Activated T-helper 2 cell treated with anti-CD3 and anti-CD28 coated beads, Interferon-gamma antibody, Interleukin-2, Interleukin-4, amounts not matched to agents 10 μg/mL and 5 μg/mL and 100 μg/mL, durations not matched to agents 14 hours and 24 hours and 36 hours (primary cell): ENCODE measurements at places on chromosomes 6 and 20. TPM values are rescaled to one million over a fixed set of nuclear protein-coding genes. Genes with fewer than 3 reads are reported as not detected.

DNA sequence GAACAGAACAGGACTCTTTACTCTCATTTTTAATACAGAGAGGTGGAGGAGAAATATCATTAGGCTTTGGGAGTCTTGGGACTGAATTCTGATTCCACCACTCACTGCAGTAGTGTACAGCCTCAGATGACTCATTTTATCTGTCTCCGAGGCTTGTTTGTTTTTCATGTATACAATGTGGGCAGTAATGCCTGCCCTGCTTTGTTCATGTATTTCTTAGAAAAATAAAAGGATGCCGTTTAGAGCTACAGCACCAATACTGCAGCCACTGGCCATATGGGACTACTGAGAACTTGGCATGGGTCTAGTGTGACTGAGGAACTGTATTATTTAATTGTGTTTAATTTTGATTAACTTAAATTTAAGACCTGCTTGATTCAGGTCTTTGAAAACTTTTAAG, 41.2 kb upstream of the JAG1 start:
- H3K27me3 ChIP-seq = peaks cover 1% of the 10 kb centered on the region
- no peak overlapping the region for H3K4me3 ChIP-seq
- DNase-seq = no peak
- H3K27ac ChIP-seq = no peak overlapping the region
- no peaks in the 10 kb centered on the region for H3K4me1 ChIP-seq
- H3K36me3 ChIP-seq = no peaks in the 10 kb centered on the region

GRCh38 chr6:27553123-27553904, 80.4 kb upstream of the ZNF184 start:
- H3K27me3 ChIP-seq = peaks cover 68% of the 10 kb centered on the region
- peaks cover 2% of the 10 kb centered on the region for H3K36me3 ChIP-seq
- H3K4me1 ChIP-seq = peaks cover 16% of the 10 kb centered on the region
- H3K4me3 ChIP-seq = peak overlapping the region; percentile 60

DNA sequence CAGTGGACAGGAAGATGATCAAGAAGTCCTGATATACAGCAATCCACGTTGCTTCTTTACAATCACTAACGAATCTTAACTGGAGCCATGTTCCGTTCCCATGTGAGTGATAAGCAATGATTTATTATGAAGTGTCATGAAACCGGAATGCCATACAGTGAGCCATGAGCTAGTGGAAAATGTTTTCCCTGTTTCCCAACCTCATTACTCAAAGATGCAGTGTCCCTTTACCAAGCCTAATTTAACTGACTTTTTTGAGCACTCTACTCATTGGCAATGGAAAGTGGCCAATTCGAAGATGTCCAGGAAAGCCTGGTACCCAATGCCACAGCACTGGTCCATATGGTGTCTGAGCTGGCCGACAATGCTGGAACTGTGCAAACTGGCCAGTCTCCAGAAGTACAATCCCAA, 148.3 kb downstream of the ZNF217 start:
- DNase-seq = no peak
- H3K36me3 ChIP-seq = peaks cover 14% of the 10 kb centered on the region
- no peak overlapping the region for H3K4me3 ChIP-seq
- H3K4me1 ChIP-seq = peaks cover 3% of the 10 kb centered on the region
- H3K27ac ChIP-seq = no peak overlapping the region

GRCh38 chr6:163151212-163151611, 263.3 kb upstream of the QKI start:
- H3K4me1 ChIP-seq = no peaks in the 10 kb centered on the region
- H3K36me3 ChIP-seq = no peaks in the 10 kb centered on the region
- no peak for DNase-seq
- no peak overlapping the region for H3K4me3 ChIP-seq
- no peak overlapping the region for H3K27ac ChIP-seq

DNA sequence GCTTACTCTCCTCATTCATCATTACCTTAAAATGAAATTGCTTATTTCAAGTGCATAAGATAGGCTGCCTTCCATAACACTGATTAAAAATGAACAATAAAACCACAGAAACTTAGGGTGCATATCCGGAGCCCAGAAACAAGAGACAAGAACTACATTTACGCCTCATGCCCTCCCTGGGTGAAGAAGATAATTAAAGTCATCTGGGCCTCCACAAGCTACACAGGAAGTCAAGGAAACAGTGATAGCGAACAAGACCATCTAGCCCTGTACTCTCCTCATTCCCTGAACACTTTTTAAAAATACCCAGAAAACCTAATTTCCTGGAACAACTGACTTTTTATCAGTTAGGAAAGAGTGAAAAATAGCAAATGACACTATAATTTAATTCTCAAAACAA, 6.3 kb downstream of the SOD2 start:
- H3K27ac ChIP-seq = peak overlapping the region; percentile 48
- H3K4me1 ChIP-seq = peaks cover 33% of the 10 kb centered on the region
- peak overlapping the region; percentile 14 for H3K4me3 ChIP-seq
- peaks cover 61% of the 10 kb centered on the region for H3K36me3 ChIP-seq
- no peak for DNase-seq
- H3K27me3 ChIP-seq = no peaks in the 10 kb centered on the region

GRCh38 chr6:155186052-155186658, 77.7 kb upstream of the CLDN20 start:
- DNase-seq = peak; percentile 24
- H3K36me3 ChIP-seq = peaks cover 62% of the 10 kb centered on the region
- H3K27me3 ChIP-seq = no peaks in the 10 kb centered on the region
- peaks cover 64% of the 10 kb centered on the region for H3K4me1 ChIP-seq

- peaks cover 2% of the 10 kb centered on the region for H3K4me1 ChIP-seq
- no peaks in the 10 kb centered on the region for H3K36me3 ChIP-seq
- H3K27ac ChIP-seq = no peak overlapping the region
- peaks cover 8% of the 10 kb centered on the region for H3K27me3 ChIP-seq
Observed at GRCh38 chr20:51342510-51343236, 199.8 kb downstream of the NFATC2 start.

- H3K4me1 ChIP-seq = peaks cover 24% of the 10 kb centered on the region
- peaks cover 12% of the 10 kb centered on the region for H3K36me3 ChIP-seq
- peaks cover 3% of the 10 kb centered on the region for H3K27me3 ChIP-seq
- no peak for DNase-seq
Observed at GRCh38 chr20:1263853-1264252, 2.2 kb upstream of the SNPH start.

GRCh38 chr20:31452575-31452974, 12.1 kb downstream of the DEFB123 start:
- no peak overlapping the region for H3K27ac ChIP-seq
- H3K27me3 ChIP-seq = no peaks in the 10 kb centered on the region
- DNase-seq = no peak
- H3K36me3 ChIP-seq = no peaks in the 10 kb centered on the region
- H3K4me1 ChIP-seq = no peaks in the 10 kb centered on the region

- H3K27ac ChIP-seq = no peak overlapping the region
- H3K4me3 ChIP-seq = no peak overlapping the region
- H3K4me1 ChIP-seq = peaks cover 2% of the 10 kb centered on the region
- DNase-seq = no peak
- H3K27me3 ChIP-seq = peaks cover 2% of the 10 kb centered on the region
Observed at GRCh38 chr6:159254186-159254585, 85.0 kb downstream of the FNDC1 start.

DNA sequence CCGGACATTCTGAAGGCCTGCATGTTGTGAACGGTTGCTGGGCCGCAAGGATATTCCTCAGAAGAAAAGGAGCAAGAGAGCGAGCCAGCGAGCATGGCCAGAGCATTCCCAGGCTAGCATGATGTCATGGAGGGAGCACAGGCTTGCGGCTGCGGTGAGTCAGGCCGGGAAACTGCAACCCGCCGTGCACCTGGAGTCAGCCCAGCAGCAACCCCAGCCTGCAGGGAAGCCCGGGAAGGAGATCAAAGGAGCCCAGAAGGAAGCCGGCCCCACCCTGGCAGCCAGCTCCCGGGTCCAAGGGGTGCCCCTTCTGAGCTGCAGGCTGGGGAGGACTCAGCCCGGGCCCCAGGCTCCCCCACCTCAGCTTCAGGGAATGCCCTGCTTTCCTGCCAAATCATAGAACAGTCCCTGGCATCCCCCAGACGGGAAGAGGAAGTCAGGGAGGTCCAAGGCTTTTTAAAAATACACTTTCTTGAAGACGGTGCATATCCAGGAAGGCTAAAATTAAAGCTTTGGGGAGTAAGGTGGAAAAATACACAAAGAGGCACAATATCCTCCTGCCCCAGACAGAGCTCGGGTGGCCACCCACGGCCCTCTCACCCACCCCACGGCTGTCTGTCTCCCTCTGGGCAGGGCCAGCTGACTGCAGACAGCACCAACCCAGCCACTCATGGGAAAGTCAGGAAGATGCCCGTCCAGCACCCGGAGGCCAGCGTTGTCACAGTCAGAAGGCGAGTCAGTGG, 53.7 kb downstream of the BMP7 start:
- peaks cover 1% of the 10 kb centered on the region for H3K4me1 ChIP-seq
- DNase-seq = no peak
- no peaks in the 10 kb centered on the region for H3K36me3 ChIP-seq
- H3K27me3 ChIP-seq = peaks cover 4% of the 10 kb centered on the region
- H3K4me3 ChIP-seq = no peak overlapping the region
- H3K27ac ChIP-seq = no peak overlapping the region

DNA sequence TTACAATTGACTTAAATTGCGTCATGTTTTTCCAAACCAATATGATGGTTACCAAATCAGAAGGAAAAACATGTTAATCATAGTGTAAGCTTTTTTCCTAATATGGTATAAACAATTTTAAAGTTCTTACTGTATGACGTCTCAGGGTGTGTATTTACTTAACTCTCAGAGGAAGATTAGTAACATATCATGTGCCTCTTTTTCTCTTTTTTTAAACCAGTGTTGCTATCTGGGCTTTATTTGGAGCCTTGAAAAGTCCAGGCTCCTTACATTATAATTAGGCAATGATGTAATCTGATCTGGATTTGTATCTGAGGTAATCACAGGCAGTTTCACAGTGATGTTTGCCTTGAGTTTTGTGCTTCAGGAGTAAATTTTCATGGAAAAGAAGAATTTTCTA, 20.4 kb upstream of the RAB23 start:
- no peaks in the 10 kb centered on the region for H3K4me1 ChIP-seq
- no peaks in the 10 kb centered on the region for H3K36me3 ChIP-seq
- no peak overlapping the region for H3K4me3 ChIP-seq
- DNase-seq = no peak
- no peak overlapping the region for H3K27ac ChIP-seq

GRCh38 chr20:53402233-53403005, 191.2 kb downstream of the ZNF217 start:
- no peaks in the 10 kb centered on the region for H3K27me3 ChIP-seq
- no peak overlapping the region for H3K27ac ChIP-seq
- no peak overlapping the region for H3K4me3 ChIP-seq

- H3K4me1 ChIP-seq = peaks cover 8% of the 10 kb centered on the region
- DNase-seq = no peak
- H3K27me3 ChIP-seq = peaks cover 37% of the 10 kb centered on the region
- no peaks in the 10 kb centered on the region for H3K36me3 ChIP-seq
Observed at GRCh38 chr6:43396408-43397149, 27.1 kb upstream of the ZNF318 start.

DNA sequence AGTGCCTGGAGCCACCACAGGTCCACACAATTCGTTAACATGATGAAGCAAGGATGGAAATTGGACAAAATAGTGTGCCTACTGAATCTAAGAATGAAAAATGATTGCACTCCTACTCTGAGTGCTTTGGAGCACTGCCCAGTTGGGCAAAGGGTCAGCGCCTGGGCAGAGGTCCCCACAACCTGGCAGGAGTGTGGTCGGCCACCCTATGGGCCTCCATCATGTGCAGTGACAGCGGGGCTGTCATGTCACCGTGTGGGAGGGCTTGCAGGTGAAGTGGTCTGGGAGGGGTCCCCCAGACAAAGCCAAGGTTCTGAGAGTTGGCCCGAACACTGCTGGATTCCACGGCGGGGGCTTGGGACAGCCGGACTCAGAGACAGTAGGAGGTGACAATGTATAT, 36.2 kb upstream of the CD93 start:
- no peak for DNase-seq
- peaks cover 6% of the 10 kb centered on the region for H3K4me1 ChIP-seq
- no peak overlapping the region for H3K4me3 ChIP-seq

DNA sequence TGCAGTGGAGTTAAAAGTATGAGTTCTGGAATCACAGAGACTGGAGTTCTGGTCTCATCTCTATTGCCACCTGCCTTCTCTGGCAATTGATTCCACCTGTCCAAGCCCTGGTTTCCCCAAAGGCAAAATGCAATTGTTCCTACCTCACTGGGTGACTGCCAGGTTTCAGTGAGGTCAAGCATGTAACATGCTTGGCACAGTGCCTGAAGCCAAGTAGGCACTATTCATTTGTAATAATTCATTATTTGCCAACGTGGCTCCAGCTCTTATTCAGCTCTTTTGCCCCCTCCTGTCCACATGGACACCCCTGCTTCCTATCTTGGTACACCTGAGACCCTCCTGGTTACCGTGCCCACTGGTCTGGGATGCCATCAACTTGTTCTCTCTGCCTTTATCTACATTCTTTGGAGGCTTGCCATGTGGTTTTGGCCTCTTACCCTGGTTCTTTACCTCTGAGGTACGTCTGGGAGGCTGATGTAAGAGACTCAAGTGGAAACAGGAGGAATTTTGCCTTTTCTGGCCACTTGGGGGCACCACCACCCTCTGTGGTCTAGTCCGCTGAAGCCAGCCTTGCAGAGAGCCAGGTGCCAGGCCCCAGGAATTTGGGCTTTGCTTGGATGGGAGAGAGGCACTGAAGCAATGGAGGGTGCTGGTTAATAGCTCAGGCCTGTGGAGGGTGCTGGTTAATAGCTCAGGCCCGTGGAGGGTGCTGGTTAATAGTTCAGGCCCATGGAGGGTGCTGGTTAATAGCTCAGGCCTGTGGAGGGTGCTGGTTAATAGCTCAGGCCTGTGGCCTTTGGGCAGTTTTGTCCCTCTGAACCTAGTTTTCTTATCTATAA, 1.7 kb downstream of the KCNK15 start:
- peak; percentile 32 for DNase-seq
- H3K27me3 ChIP-seq = peaks cover 30% of the 10 kb centered on the region
- no peak overlapping the region for H3K27ac ChIP-seq
- H3K4me3 ChIP-seq = peak overlapping the region; percentile 47
- peaks cover 3% of the 10 kb centered on the region for H3K4me1 ChIP-seq

- DNase-seq = no peak
- no peaks in the 10 kb centered on the region for H3K36me3 ChIP-seq
- no peaks in the 10 kb centered on the region for H3K27me3 ChIP-seq
- H3K4me3 ChIP-seq = no peak overlapping the region
- no peaks in the 10 kb centered on the region for H3K4me1 ChIP-seq
Observed at GRCh38 chr6:116954938-116955337, 77.9 kb downstream of the RFX6 start.

GRCh38 chr20:60804918-60805630, 447.0 kb upstream of the CDH4 start:
- no peak overlapping the region for H3K27ac ChIP-seq
- H3K4me1 ChIP-seq = no peaks in the 10 kb centered on the region

GRCh38 chr6:132933090-132933489, 118.7 kb downstream of the RPS12 start:
- H3K27me3 ChIP-seq = peaks cover 21% of the 10 kb centered on the region
- no peak overlapping the region for H3K4me3 ChIP-seq
- H3K27ac ChIP-seq = no peak overlapping the region

The DEFB112 gene
- not detected in 2 replicates for total RNA-seq

The ZFAND3 gene
- 30.8 and 34.3 TPM in 2 replicates for total RNA-seq

The IMPG1 gene
- total RNA-seq = not detected in 2 replicates

The OOEP gene
- total RNA-seq = 0.46 TPM in 1 of 2 replicates, not detected in the other

The KHDC1L gene
- 0.32 TPM in 1 of 2 replicates, not detected in the other for total RNA-seq

The ANGPT4 gene
- total RNA-seq = not detected in 2 replicates

The PAX1 gene
- total RNA-seq = not detected in 2 replicates

The STX11 gene
- total RNA-seq = 19.2 and 19.7 TPM in 2 replicates
